ENCODE measurements at places on chromosomes 12 and 14.

DNA sequence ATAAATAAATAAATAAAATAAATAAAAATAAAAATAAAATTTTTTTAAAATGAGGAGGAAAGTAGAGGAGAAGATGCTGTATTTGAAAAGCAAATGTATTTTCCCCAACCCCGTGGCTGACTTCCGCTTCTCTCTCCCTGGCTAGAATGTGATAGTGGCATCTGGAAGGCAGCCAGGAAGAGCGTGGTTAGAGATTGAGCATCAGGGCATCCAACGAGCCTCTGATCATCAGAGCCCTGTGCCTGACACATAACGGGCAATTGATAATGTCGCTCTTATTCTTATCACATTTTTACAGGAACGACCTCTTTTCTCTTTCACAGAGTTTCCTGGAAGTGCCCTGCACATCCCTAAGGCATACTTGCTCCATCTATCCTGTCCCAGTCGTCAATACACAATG, 496.9 kb upstream of the TMEM132C start:
- no peak for DNase-seq

DNA sequence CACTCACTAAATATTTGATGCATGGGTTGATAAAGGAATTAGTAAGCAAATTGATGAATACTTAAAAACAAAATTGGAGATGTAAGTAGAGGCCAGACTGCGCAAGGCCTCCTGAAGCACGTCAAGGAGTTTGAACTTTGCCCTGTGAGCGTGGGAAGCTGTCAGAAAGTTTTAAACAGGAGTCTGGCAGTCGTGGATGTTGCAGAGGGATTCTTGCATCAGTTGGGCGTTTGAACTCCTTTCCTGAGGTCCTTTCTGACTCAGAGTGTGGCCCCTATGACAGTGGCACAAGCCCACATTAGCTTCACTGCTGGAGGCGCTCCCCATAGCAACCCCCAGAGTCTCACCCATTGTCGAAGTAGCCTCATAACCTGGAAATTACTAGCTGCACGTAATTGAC, 17.9 kb upstream of the IL22 start:
- no peak for DNase-seq

DNA sequence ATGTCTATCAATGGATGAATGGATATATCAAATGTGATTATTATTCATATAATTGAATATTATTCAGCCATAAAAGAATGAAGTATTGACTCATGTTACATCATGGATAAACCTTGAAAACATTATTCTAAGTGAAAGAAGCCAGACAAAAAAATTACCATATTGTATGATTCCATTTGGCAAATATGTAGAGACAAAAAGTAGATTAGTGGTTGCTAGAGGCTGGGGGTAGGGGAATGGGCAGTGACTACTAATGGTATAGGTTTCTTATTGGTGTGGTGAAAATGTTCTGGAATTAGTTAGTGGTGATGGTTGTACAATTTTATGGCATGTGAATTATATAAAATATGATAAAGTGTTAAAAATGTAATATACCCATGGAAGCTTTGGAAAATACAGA, 31.8 kb upstream of the GNS start:
- no peak for DNase-seq

DNA sequence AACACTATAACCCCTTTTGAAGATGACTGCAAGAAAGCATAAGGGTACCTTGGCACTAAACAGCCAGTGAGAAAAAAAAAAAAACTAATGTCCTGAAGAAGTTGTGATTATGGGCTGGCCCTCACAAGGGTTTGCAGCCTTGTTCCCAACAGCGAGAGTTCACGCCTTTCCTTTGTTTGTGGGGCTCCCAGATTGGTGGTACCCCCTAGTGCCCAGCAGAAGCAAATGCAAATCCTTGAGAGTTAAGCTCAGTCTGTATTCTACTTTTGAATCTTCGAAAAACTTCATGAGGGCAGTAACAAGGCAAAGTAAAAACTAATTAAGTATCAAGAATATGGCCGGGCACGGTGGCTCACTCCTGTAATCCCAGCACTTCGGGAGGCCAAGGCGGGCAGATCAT, 238.9 kb upstream of the LMO3 start:
- DNase-seq, result peak; percentile 20

- DNase-seq, result no peak
These were observed 1.6 kb upstream of the RTL1 start for GRCh38 chr14:100905166-100905565.

DNA sequence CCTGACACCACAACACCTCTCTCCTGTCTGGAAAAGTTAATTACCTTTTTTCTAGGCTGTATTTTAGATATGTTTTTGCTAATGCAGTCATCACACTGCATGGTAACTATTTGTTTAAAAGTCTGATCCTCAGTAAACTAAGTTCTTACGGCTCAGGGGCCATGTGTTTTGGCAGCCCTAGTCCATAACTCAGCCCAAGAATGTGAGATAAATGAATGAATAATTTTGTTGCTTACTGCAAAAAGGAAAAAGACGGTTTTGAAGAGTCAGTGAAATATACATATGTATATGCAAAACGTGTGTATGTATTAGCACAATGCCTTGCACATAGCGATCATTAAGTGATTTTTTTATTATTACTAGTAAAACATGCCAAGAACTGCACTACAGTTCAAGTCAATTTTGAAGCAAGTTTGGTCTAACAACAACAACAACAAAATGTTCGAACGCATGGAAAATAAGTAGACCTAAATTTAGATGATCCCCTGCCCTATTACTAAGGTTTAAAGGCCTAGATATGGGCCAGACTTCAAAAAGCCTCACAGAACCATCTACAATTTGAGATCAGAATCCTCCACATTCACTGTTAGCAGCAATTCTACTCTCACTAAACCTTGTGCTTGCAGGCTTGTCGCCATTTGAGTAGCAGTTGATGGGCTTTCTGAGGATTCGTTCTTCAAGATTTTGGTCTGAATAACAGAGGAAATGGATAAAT, 140.0 kb downstream of the NDUFA12 start:
- DNase-seq, result no peak

DNA sequence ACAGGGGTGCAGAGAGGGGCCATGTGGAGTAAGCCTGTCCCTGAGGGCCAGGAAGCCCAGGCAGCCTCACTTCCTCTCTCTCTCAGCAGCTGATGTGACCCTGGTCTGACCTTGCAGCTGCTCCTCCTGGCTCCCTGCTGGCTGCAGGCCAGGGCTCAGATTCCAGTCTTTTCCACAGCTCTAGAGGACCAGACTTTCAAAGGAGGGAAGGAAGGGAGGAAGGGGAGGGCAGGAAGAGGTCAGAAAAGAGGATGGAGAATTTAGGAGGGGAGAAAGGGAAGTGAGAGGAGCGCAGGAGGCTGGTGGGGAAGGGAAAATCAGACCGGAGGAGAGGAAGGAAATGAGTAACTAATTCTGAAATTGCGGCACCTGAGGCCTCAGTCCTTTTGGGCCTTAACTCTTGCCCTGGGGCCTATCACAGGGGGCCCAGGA, 40.9 kb upstream of the VASH1 start:
- DNase-seq, result no peak

- no peak for DNase-seq
These were observed 176.0 kb upstream of the PLEKHA5 start for GRCh38 chr12:18953505-18953904.

DNA sequence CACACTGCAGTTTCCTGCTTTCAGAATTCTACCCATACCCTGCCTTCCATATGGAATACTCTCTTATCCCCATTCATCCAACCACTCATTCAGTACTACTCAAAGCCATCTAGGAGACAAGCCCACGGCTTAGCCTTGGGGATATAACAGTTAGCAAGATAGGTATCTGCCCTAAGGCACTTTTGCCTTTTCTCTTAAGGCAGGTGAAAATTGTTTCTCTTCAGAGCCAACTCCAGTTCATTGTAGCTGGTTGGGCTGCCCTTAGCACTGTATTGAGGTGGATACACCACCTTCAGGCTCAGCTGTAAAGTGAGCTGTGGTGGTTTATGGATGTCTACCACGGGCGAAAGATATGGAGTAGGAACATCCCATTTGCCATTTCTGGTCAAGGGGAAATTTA, 729.7 kb upstream of the TBX3 start:
- no peak for DNase-seq

DNA sequence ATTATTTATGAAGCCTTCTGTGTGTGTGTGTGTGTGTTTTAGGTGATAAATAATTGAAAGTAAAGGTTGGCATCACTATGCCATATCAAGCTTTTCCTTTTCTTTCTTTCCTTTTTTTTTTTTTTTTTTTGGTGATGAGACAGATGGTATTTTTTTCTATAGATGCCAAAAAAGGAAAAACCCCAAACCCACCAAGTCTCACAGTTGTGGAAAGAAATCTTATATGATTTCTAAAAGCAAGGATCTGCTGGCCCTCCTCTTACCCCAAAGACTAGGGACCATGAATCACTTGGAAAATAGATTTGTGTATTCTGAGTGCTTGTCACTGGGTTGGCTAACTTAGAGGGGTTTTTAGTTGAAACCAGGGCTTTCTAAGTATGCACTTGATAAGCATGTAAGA, 181.3 kb downstream of the TMEM117 start:
- no peak for DNase-seq

DNA sequence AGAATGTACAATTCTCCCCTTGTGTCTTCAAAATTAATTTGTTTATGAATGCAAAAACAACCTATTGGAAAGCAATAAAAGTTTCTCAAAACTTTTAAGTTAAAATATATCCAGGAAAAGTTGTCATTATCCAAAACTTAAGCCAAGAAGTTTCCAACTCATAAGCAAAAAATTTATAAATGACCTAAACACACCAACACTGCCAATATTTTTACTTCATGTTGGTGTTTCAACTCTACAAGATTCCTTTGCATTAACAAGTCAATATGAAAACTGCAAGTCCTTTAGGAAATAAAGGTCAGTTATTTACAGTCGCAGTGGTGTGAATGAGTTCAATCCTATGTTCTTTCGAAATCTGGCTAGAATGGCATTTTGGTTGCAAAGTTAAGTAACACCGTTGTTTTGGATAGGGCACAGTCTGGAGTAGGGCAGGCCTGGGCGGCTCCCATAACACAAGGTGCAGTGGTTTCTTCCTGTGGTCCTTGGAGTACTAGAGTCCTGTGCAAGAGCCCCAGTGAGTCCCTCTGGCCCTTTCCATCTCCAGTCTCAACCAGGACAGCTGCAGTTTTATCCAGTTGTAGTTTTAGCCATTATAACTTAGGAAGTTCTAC, 151.4 kb downstream of the MED13L start:
- DNase-seq, result no peak

DNA sequence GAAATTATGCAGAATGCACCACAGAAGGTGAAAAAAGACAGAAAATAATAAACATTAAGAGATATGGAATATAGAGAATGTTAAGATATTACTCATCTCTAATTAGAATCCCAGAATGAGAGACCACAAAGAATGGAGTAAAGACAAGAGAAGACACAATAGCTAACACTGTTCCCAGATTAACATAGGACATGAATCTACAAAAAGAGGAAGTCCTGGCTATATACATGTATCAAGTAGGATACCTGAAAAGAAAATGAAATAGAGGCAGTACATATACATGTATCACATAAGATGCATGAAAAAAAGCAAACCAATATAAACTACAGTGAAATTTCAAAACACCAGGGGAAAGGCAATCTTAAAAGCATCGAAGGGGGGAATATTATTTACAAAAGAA, 5.6 kb upstream of the EPS8 start:
- DNase-seq, result no peak

DNA sequence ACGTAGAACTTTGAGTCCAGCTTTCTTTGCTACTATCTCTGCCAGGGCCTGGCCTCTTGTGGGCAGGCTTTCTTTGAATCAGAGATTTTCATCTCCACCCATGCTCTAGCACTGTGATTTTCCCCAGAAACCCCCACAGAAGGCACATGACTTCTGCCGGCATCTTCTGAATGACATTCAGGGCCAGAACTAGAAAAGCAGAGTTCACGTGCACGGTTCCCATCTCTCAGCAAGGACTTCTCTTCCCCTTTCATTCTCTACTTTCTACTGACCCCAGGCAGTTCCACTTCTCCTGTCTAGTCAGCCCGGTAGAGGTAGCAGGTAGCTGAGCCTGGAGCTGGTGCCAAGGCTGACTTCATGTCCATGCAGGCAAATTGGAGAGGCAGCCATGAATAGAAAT, 26.9 kb downstream of the BATF start:
- no peak for DNase-seq

GRCh38 chr12:112191840-112192321, 66.5 kb downstream of the TRAFD1 start:
- DNase-seq, result no peak

DNA sequence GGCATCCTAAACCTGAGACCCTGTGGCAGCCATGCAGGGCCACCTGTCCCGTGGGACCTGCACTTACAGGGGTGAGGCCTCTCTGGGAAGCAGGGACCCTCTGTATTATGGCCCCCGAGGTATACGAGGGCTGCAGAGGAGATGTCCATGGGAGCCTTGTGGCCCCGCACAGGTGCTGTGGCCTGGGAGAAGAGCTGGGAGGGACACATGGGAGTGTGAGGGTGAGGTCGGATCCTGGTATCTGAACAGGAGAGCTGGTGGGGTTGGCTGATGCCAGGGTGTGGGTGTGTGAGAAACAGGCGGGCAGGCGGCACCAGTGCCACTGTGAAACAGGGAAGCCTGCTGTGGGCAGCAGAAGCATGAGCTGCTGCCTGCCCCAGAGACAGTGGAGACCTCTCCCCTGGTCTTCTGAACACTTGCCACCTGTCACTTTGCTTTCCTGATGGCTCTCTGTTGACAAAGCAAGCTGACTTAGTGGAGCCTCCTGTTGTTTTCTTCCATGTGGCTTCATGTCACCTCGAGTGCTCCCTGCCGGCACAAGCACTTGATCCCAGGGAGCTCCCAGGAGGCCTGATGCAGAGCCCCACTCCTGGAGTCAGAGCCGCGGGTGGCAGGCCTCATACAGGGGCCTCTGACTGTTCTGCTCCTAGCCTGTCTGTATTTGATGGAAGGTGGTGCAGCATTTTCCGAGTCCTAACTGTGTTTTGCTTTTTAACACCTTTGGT, 19.8 kb upstream of the AMN start:
- DNase-seq, result no peak

- DNase-seq, result no peak
These were observed 32.7 kb downstream of the DAD1 start for GRCh38 chr14:22556021-22556989.

DNA sequence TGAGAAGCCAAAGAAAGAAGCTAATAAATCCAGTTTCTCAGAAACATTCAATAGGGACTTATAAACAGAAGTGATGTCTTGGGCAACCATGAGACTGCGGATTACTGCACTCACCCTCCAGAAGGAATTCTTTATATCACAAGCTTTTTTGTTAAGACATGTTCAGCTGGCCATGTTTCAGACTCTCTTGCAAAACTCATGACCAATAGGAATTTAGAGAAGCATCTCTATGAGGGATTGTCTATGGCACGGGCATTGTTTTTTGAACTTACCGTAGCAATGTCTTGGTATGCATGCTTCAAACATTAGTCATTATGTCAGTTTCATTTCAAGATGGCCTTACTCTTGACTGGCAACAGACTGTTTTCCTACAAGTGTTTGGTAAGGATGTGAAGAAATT, 15.5 kb upstream of the ZNF268 start:
- no peak for DNase-seq

- DNase-seq, result no peak
These were observed 35.5 kb upstream of the PAX9 start for GRCh38 chr14:36626151-36626550.

- no peak for DNase-seq
These were observed 88.0 kb upstream of the MBIP start for GRCh38 chr14:36408388-36408787.

GRCh38 chr12:132545164-132545953, 55.4 kb downstream of the FBRSL1 start:
- DNase-seq, result no peak

GRCh38 chr12:20459920-20460319, 91.6 kb downstream of the PDE3A start:
- no peak for DNase-seq

GRCh38 chr14:101961011-101961721, 3.2 kb upstream of the DYNC1H1 start:
- DNase-seq, result peak; percentile 80

All from Caco-2 (cell line).